ENCODE measurements at places on chromosomes 11 and 22.

GRCh38 chr11:119726150-119726553 is 2.8 kb downstream of the NECTIN1 start:
- no peak for DNase-seq

GRCh38 chr11:33259869-33260268 is 2.7 kb downstream of the HIPK3 start:
- no peak for DNase-seq

DNA sequence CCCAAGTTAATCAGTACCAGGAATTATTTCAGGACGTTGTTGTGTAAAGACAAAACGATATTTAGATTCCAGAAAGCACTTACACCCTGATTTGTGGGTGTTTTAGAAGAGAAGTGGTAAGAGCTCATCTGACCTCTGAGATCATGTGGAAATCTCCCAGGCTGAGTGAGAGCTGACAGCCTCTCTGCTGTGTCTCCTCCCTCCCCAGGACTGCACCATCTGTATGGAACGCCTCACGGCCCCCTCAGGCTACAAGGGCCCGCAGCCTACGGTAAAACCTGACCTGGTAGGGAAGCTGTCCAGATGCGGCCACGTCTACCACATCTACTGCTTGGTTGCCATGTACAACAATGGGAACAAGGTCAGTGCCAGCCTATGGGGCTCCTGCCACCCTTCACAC is 20.0 kb downstream of the DTX4 start:
- DNase-seq: no peak

DNA sequence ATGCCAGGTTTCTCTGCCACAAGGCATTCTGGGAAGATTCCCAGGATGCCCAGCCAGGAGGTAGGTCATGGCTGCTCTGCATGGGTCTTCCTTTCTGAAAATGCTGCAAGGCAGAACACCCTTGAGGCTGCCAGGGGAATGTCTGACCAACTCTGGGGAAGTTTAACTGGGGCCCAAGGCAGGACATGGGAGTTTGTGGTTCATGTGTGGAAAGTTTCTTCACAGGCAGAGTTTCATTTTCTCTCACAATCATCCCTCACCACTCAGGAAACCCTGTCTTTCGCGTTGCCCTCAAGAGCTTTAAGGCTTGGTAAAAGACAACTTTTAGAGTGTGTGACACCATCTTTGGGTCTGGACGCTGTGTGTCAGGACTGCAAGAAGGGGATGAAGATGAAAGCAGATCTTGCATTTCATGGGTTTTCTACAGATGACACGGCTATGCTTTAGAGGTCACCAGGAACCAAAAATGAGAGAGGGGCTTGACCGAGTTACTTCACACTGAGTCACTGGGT is 133.5 kb downstream of the CD44 start:
- no peak for DNase-seq

DNA sequence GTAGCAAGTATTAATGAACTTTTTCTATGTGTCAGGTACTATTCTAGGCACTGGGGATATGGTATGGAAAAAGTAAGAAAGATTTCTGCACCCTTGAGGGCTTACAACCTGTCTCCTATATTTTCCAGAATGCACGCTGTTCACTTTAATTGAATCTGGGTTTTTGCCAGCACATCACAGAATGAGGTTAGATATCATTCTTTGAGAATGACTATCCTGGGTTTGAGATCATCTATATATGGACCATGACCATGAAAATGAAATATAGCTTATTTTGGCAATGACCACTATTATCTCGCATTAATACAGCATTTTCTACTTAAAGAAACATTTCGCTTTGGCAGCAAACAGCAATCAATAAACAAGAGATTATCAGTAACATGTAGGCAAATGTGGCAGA is 46.9 kb downstream of the C11orf71 start:
- DNase-seq: peak; percentile 61

DNA sequence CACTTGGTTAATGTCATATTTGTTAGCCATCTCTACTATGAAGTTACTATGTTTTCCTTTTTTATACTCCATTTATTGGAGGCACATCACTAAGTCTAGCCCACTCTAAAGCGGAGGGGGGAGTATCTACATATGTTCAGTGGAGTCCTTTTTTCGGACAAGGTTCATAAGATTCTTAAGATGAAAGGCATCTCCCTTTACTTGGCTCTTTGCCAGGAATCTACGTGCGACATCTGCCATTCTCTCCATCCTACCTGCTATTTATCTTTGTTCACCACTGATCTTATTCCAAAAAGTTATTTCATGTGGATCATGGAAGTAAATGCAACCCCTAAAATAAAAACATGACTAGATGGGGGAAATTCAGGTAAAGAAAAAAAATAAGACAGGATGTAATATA is 77.4 kb upstream of the YWHAH start:
- DNase-seq: no peak

DNA sequence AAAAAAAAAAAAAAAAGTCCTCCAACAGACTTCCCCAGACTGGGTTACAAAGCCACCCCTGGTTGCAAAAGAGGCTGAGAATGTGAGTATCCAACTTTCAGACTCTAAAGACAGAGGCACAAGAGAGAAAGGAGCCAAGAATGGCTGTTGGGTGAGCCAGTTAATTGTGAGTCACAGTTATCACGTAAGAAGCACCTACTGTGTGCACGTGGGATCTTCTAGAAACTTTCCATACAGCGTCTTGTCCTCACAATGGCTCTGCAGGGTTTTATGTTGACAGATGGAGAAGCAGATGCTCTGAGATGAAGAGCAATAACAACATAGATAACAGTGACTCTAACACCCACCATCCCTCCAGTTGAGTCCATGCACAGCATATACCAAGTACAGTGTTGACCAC is 41.0 kb downstream of the CD82 start:
- no peak for DNase-seq

DNA sequence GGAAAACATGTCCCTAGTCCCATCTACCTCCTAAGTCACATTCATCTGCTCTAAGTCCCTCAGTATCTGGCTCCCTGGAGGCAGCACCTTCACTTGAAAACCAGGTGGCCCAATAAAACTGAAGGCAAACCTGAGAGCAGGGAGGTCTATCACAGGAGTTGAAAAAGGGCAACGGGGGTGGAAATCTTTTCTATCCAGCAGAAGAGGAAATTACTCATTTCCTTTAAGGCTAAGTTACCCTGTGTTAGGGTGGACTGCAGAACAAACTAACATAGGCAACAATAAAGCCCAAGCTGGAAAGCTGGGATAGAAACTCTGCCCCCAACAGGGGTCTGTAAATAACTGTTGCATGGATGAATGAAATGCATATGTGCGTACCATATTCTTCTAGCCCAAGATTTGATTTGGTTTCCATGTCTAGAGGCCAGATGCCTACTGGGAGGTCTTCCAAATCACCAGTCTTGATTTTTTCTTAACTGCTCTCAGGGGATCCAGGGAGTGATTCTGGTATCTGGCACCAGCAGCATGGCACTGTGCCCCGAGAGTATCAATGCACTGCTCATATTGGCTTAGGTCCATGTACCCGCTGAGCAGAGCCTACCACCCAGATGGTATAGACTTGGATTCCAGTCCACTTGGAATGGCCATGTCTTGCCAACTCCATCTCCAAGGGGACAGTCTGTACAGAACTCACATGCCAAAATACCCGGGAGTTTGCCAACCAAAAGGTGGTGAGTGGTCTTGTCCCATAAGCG is 350.0 kb upstream of the NCAM1 start:
- DNase-seq: no peak

- no peak for DNase-seq
These were observed 128.1 kb upstream of the SPON1 start for GRCh38 chr11:13834463-13834862.

GRCh38 chr11:85742348-85742747 is 56.4 kb upstream of the CCDC89 start:
- DNase-seq: no peak

DNA sequence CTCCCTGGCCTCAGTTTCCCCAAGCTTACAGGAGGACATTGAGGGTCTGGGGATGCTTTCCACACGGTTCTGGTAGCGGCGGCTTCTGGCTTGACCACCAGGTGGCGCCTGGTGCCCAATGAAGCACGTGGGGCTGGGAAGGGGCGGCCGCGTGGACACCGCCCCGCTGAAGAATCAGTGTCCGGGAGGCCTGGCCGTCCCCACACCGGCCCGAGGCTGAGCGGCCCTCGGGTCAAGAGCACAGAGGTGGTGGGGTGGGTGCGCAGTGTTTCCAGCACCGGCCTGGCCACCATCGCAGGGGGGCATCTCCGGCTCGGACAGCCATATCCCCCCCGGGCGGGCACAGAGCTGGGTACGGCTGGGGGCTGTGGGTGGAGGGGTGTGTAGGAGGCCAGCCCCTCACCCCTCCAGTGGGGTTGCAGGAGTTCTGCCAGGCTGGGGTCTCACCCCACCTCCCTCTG is 27.8 kb upstream of the PPARA start:
- DNase-seq: peak; percentile 58

DNA sequence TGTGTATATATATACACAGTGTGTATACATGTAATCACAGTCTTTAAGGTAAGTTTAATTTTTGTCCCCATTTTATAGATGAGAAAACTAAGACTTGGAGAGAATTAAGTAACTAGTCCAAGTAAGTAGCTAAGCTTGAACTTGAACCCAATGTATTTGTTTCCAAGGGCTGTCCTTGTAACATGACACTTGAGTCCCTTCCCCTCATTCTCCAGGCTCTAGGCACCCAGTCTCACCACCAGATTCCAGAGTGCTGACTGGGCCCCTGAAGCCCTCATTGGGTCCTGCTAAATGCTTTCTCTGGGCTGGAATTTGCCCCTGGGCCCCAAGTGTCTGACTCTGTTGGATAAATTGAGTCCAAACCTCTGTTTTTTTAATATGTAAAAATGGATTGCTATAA is 45.5 kb downstream of the ADM start:
- DNase-seq: peak; percentile 86

- DNase-seq: no peak
These were observed 222.8 kb downstream of the CEP164 start for GRCh38 chr11:117550466-117550865.

- DNase-seq: no peak
These were observed 698 bp upstream of the ANAPC15 start for GRCh38 chr11:72112978-72113808.

GRCh38 chr11:123665306-123665705 is 10.9 kb upstream of the SCN3B start:
- no peak for DNase-seq

DNA sequence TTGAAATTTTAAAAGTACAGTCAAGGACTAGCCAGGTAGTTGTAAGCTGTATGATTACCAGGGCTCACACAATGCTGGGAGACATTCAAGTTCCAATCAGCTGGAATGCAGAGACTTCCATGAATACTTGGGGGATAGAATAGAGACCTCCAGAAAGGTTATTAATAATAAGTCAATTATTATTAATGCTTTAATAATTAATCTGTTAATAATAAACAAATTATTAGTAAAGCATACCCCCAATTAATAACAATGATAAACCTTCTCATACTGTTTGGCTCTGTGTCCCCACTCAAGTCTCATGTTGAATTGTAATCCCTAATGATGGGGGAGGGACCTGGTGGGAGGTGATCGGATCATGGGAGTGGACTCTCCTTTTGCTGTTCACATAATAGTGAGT is 14.6 kb upstream of the MS4A6A start:
- no peak for DNase-seq

DNA sequence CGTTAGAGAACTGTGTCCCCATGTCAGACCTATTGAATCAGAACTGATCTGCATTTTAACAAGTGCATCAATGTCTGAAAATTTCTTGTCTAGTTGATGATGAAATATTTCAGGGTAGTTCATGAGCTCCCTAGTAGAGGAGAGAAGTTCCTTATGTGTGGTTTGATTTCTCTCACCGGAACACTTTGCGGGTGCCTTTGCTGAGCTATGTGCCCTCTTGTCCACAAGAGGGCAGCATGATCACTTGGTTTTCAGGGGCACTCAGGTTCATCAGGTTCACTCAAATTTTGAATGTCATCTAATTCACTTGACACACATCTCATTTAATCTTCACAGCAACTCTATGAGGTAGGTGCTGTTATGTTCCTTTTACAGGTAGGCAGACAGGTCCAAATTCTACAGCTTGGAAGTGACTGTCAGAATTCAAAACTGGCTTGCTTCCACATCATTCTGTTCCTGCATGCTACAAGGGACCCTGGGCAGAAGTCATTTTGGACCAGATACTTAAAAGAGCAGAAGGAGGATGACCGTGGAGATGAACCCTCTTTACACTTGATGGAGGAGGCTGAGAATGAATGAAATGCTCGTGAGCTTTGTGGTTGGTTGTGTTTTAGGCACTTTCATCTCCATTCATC is 55.6 kb downstream of the P4HA3 start:
- DNase-seq: peak; percentile 62

- DNase-seq: no peak
These were observed 68.8 kb downstream of the SPECC1L start for GRCh38 chr22:24339452-24339747.

DNA sequence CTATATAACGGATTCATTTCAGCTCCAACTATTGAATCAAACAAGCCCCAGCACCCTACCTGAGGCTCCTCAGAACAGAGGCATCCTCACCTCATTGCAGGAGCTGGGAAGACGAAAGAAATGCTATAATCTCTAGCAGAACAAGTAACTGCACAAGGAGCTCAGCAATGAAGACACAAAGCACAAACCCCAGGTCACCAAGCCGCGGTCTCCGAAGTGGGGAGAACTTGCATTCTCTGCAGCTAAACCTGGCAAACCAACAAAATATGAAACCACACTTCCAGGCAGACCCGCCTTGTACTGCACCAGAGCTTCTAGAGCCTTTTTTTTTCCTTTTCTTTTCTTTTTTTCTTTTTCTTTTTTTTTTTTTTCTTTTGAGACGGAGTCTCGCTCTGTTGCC is 21.8 kb upstream of the CD5 start:
- DNase-seq: no peak

- DNase-seq: peak; percentile 6
These were observed 60.9 kb downstream of the GRIA4 start for GRCh38 chr11:105670811-105671210.

DNA sequence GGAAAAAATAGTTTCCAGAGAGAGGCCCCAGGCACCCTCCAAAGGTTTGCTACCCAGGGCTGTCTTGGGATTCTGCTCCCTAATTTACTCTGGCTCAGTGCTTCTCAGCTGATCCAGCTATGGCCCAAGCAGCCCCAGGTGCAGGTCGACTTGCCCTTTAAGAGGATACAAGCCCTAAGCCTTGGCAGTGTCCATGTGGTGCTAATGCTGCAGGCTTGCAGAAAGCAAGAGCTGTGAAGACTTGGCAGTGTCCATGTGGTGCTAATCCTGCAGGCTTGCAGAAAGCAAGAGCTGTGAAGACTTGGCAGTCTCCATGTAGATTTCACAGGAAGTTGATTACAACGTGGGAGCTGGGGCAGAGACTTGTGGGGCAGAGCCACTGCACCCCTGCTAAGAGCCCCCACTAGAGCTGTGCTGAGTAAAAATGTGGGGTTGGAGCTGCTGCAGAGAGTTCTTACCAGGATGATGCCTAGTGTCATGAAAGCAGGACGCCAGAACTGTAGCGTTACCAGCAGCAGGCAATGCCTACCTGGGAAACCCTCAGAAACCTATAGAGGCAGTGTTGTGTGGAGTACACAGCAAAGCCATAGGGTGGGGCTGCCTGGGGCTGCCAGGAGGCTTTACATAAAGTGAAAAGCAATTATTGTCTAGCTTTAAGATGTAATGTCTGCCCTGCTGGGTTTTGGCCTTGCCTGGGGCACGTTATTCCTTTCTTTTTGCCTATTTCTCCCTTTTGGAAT is 16.1 kb upstream of the OR52K1 start:
- no peak for DNase-seq
